Gastroesophageal sphincter (tissue), 4 donors: ENCODE measurements at places on chromosomes 7 and 10. TPM values are rescaled to one million over a fixed set of nuclear protein-coding genes. Genes with fewer than 3 reads are reported as not detected.

ELFN1 gene
- 0.42 TPM for total RNA-seq

ENKUR gene
- total RNA-seq: not detected

ERVW-1 gene
- not detected for total RNA-seq

COL26A1 gene
- not detected for total RNA-seq

- peak; percentile 87 for ATAC-seq
Measured at GRCh38 chr10:86851328-86852207, 95.1 kb downstream of the BMPR1A start.

DNA sequence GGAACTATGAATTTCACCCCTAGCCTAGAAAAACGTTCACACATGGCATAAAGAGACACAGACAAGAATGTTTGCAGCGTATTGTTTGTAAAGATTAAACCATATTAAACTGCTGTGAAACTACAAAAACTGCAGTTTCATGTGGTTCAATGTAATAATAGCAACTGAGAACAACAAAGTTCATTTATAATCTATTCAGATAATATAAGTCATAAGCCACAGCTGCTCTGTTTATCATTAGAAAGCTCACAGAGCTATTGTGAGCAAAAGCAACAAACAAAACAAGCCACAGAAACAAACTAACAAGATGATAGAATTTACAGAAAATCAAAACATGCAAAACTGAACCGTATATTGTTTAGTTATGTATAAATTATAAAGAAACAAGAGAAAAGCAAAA lies 113.5 kb downstream of the AHR start:
- no peak for ATAC-seq

GRCh38 chr10:102225646-102226541 lies at the start of gene ELOVL3:
TSS of gene ELOVL3 (plus strand) at chr10:102226299. CDS start at chr10:102226549, 250 bp downstream.
- peak; percentile 98 for ATAC-seq

DNA sequence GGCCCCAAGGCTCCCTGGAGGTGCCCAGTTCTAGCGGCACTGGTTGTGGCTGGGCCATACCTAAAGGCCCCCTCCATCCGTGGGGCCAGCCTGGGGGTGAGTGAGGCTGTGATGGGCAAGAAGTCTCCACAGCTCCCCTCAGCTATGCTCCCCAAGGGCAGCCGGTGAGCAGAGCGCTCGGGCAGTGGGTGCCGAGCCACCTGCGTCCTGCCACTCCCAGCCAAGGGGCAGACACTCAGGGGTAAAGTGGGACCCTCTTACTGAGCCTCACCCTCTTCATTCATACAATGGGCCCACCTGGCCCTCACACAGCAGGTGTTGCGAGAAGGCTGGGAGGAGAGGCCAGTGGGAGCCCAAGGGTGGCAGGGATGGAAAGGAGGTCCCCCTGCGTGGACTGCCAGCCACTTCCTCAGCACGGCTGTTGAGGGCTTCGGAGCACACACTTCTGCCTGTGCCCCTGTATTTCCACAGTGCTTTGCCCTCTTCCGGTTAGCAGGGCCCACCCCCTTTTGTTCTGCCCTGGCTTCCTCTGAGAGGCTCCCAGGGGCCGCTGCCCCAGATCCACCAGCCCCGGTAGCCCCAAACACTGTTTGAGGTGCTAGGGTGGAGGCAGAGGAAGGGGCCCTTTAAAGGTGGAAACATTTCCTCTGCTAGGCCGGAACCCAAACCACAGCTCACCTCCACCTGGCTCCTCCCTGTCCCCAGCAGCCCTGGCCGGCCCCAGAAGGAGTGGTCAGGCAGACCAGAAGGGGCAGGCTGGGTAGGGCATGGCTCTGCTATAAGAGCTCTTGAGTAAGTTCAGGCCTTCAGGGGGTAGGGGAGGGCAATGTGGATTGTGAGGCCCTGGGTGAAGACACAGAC lies 16.4 kb upstream of the C10orf105 start:
- ATAC-seq: peak; percentile 24

DNA sequence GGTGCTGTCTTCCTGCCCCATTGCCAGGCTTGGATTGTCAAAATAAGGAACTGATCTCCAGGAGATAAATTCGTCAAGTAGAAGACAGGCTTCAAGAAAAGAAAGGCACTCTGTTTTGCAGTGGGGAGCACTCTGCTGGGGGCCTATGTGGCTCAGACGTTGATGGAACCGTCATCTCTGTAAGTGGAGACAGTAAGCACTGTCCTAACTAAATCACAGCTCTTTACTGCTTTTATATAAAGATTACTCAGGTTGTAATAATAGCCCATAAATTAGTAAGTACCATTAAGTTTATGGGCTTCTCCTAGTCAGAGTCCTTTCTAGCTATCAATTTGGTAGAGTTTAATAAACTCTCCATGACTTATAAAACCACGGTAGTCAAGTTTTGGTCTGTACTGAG lies 249.9 kb downstream of the FRMD4A start:
- no peak for ATAC-seq

GRCh38 chr7:158458716-158459282 lies 128.8 kb downstream of the PTPRN2 start:
- ATAC-seq: no peak
